Calu3 (cell line): ENCODE measurements at places on chromosomes 1 and 21. TPM values are rescaled to one million over a fixed set of nuclear protein-coding genes. Genes with fewer than 3 reads are reported as not detected.

DNA sequence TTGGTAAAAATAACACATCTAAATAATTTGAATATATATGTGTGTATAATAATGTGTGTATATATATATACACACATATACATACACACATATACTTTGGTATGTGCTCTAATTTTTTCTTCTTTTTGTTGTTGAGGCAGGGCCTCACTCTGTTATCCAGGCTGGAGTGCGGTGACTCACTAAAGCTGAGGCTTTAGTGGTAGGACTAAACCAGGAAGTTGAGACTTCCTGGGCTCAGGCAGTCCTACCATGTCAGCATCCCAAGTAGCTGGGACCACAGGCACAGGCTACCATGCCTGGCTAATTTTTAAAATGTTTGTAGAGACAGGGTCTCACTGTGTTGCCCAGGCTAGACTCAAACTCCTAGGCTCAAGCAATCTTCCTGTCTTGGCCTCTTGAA is 46.7 kb upstream of the CXADR start:
- DNase-seq = peak; percentile 40

DNA sequence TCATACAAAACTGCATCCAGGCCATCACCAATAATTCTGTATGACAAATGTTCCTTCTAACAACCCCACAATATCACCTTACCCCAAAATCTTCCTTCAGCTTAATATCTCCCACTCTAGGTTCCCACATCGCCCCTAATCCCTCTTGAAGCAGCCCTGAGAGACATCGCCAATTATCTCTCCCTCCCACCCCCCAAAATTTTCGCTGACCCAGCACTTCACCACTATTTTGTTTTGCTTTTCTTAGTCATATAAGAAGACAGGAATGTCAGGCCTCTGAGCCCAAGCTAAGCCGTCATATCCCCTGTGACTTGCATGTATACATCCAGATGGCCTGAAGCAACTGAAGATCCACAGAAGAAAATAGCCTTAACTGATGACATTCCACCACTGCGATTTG is 126.3 kb downstream of the ADGRL4 start:
- no peak for DNase-seq

DNA sequence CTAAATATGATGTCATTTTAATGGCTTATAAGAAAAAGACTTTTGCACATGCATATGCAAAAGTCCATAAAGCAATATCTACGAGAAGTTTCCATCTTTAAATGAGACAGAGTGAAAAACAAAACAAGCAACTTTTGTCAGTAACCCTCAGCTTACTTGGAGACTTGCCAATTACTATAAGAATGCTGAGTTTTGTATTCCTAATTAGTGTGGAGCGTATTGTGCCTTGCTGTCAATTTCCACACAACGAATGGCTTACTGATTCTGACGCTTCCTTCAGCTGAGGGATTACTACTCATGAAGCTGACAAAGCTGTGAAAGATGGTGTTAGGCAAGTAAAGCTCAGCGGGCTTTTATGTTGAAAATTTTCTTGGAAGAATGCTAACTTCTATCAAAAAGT is 440.4 kb upstream of the ADAMTS5 start:
- DNase-seq = no peak

SPRR2A gene
- total RNA-seq = not detected in 2 replicates

IL10 gene
- not detected in 2 replicates for total RNA-seq

DNA sequence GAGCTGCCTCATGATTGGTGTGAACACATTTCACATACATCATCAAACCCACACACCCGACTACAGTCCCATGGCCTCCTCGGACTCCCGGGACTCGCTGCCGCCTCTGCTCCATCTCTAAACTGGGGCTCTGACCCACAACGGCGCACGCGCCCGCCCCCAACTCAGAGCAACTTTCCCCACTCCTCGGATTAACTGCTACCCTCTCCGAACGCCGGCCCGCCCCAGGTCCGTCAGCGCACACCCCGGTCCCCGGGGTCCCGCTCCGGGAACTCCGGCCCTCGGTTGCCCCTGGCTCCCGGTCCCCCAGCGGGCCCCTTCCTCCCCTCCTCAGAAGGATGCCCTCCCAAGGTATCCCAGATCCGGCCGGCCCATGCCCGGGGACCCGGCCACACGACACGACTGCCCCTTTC is 740 bp downstream of the DSTYK start:
- no peak for DNase-seq

GRCh38 chr1:44151808-44152207 is 10.4 kb upstream of the KLF18 start:
- no peak for DNase-seq
